ENCODE measurements at places on chromosomes 5 and 9. TPM values are rescaled to one million over a fixed set of nuclear protein-coding genes. Genes with fewer than 3 reads are reported as not detected.

WNK2 gene
- polyA plus RNA-seq: 2.1 TPM

DNA sequence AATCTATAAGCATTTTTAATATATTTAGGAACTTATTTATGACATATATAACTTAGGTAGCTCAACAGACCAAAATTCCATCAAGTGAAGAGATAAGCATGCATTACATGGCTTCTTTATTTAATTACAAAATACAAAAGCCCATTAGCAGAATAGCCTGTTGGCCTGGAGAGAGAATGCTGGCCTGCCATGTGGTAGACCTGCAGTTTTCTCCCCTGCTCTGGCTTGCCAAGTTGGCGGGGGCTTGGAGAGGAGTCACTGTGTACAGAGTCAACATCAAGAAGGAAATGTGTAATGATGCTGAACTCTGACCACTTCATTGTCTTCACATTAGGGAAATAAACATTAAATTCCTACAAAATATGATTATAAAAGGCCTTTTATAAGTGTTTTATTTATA, 69.8 kb upstream of the CNTLN start:
- DNase-seq: no peak

NUP214 gene
- 6.6 TPM for polyA plus RNA-seq

DNA sequence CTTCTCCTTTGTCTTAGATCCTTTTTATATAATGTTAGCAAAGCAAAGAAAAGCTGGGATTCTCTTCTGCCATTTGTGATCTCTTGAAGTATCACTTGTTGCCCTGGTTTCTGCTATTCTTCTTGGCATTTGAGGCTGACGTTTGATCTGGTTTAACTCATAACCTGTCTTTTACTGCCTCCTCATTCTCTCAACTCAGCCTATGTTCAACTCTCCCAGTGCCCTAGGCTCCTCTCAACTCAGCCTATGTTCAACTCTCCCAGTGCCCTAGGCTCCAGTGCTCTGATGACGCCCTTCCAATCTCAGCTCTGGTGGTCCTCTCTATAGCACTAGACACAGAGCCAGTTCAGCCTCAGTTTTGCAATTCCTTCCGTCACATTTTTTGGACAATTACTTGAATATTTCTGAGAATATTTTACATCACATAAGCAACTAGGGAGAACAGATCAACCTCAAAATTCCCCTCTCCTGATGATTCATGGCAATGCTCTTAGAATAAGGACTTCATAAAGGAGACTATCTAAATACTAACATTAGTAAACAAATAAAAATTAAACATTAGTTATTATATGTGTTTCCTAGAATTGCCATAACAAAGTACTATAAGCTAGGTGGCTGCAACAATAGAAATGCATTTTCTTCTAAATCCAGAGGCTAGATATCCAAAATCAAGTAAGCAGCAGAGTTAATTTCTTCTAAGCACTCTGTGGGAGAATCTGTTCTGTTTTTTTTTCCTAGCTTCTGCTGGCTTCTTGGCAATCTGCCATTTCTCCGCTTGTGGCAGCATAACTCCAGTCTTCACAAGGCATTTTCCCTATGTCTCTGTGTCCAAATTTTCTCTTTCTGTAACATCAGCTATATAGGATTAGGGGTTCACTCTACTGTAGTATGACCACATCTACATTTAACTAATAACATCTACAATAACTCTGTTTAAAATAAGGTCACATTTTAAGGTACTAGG, 662.1 kb upstream of the FTMT start:
- DNase-seq: no peak

DNA sequence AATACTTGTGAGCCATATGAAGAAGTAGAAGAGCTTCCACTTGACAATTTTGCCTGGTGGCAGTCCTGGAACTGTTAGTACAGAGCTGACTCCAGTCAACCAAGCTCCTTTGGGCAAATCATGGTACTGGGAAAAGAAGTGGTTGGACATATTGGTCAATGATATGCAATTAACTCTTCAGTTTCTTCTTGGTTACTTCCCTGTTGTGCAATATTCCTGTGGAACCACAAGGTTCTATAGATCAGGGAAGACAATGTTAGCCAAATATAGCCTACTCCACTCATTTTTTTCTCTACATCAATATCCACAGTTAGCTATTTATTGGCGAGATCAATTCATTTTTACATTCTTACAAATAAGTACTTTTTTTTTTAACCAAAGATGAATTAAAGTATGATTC, 14.4 kb upstream of the GDA start:
- DNase-seq: no peak

DNA sequence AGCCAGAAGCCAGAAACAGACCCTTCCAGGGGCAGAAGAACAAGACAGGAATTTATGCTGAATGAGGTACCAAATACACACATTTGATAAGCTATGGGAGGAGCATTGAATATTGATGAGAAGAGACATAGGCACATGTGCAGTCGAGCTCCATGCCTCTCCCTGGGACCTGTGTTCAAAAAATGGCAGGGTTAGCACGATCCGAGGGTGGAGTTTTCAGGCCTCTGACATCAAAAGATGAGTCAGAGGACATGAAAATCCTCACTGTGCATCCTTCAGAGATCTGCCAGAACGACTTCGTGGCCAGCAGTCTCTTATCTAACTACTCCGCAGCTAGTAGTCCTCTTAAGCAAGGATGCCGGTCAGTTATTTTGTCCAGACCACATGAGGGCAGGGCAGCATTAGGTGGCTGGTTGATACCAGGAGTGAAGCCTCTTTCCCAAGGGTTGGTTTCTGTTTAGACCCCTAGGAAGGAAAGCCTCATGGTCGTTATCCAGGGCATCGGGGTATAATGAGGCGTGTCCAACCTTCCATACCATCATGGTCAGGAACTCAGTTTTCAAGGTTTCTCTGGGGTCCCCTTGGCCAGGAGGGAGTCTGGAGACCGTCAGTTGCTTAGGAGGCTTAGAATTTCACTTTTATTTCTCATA, 11.6 kb upstream of the CMBL start:
- DNase-seq: no peak

DNA sequence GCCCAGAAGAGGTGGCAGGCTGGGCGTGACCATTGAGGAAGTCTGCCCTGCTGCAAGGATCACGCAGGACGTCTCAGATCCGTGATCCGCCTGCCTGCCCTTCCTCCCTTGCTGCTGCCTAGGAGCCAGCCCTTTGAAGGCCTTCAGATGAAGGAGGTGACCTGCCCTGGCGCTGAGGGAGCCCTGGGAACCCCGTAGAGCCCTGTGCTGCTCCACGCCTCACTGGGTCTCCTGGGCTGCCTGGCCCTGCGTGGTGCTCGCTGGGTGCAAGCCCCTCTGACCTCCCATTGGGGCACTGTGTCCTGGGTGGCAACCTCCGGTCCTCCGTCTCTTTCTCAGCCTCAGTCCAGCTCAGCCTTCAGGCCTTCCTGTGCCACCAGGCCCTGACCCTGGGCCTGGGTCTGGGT, 295.3 kb upstream of the IRX4 start:
- no peak for DNase-seq

DNA sequence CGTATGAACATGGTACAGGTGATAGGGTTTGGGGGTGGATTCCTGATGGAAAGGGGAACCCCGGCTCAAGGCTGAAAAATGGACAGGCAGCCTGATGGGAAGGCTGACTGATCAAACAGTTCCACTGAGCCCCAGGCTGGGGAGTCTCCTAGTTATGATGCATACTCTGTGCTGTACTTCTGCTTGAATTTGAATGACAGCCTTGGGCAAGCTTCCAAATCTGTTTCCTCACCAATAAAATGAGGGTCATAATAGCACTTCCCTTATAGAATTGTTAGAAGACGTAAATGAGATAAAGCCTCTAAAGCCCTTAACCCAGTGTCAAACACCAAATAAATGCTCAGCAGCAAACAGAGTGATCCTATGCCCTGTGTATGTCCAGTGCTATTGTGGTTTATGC, 478.5 kb upstream of the DMAC1 start:
- no peak for DNase-seq

GPX3 gene
- 520 TPM for polyA plus RNA-seq

SHROOM1 gene
- 1.4 TPM for polyA plus RNA-seq

- DNase-seq: no peak
Observed at GRCh38 chr9:77673941-77674791, 26.0 kb upstream of the GNA14 start.
